Naive B cell (primary cell): ENCODE measurements at places on chromosomes 1 and 21.

- H3K4me3 ChIP-seq: no peak overlapping the region
- no peaks in the 10 kb centered on the region for H3K27me3 ChIP-seq
- peaks cover 13% of the 10 kb centered on the region for H3K4me1 ChIP-seq
- no peak overlapping the region for H3K27ac ChIP-seq
Observed at GRCh38 chr1:42765269-42765668, 1.6 kb downstream of the P3H1 start.

GRCh38 chr1:107687849-107688753, 276.9 kb downstream of the VAV3 start:
- peaks cover 7% of the 10 kb centered on the region for H3K36me3 ChIP-seq
- H3K4me3 ChIP-seq: no peak overlapping the region
- H3K27ac ChIP-seq: no peak overlapping the region
- no peaks in the 10 kb centered on the region for H3K27me3 ChIP-seq
- peaks cover 6% of the 10 kb centered on the region for H3K4me1 ChIP-seq

DNA sequence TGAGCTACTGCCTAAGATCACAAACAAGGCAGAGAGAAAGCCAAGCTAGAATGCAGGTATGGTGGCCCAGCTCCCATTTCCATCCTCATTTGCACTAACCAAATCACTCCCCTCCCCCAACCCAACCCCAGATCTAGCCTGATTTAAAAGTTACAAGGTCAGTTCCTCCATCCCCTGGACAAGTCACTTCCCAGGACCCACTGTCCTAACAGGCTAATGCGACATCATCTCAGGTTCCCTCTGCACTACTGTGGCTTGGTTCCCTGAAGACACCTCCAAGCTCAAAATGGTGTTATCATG, 2.4 kb downstream of the F11R start:
- no peaks in the 10 kb centered on the region for H3K27me3 ChIP-seq
- DNase-seq: no peak
- H3K27ac ChIP-seq: no peak overlapping the region

DNA sequence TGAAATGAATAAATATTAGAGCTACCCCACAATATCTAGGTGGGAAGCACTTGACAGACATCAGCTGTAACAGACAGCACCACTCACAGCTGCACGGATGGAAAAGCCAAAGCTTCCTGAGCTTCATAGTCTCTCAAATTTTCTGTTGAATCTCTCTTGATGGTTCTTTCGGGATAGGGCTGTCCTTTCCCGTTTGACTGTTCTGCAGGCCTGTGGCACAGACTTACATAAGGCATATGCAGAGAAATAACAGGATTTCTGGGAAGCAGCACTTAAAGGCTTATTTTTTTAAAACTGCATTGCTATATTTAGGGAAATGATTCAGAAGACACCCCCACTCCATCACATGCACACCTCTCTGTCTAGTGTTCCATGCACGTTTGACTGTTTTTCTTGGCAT, 77.5 kb downstream of the ZNF648 start:
- no peak overlapping the region for H3K27ac ChIP-seq
- peaks cover 17% of the 10 kb centered on the region for H3K27me3 ChIP-seq
- H3K4me1 ChIP-seq: no peaks in the 10 kb centered on the region
- H3K36me3 ChIP-seq: no peaks in the 10 kb centered on the region

DNA sequence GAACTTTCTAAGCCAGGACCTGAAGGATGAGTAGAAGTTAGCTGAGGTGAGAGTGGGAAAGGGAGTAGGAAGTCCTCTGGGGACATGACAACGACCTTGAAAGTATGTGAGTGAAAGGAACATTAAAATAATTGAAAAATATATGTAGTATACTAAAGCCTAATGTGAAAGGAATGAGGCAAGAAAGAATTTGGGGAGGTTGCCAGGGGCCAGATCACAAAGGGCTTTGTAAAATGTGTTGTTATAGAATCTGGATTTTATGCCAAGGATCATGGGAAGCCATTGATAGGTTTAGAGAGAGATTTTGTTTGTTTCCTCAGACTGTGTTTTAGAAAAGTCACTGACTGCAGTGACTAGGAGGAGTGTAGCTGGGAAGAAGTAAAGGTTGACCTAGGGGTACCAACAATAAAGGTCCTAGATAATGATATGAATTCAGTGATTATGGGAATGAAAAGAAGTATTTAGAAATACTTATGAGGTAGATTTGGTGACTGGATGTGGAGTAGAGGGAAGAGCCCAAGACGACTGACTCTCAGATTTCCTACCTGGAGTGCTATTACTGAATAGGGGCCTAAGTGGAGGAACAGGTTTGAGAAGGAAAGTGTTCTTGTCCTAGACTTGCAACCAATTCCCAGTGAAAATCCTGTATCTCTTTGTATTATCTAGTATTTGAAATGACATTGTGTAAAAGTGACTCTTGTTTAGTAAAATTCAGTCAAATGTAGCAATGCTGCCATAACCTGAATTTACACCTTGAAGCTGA, 179.8 kb downstream of the PHTF1 start:
- H3K4me3 ChIP-seq: no peak overlapping the region
- no peak for DNase-seq
- H3K27me3 ChIP-seq: peaks cover 12% of the 10 kb centered on the region
- H3K36me3 ChIP-seq: no peaks in the 10 kb centered on the region
- H3K4me1 ChIP-seq: no peaks in the 10 kb centered on the region
- peak overlapping the region; percentile 2 for H3K27ac ChIP-seq

DNA sequence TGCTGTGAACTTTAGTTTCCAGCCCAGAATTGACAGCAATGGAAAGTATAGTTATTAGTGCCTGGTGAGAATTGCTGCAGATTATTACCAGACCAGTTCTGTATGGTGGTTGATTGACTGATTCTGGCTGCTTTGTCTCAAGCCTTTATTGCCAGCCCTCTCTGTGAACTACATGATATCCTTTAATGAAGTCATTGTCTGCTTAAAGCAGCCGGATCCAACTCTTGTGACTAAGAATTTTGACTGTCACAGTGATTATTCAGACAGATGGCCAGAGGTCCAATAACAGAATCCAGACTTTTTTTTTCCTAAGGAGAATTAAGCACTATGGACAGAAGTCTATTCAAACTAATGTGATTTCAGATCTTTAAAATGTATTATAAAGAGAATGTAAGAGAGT, 1548.6 kb upstream of the B3GALT2 start:
- H3K27me3 ChIP-seq: no peaks in the 10 kb centered on the region
- H3K36me3 ChIP-seq: no peaks in the 10 kb centered on the region
- H3K4me1 ChIP-seq: peaks cover under 1% of the 10 kb centered on the region
- H3K4me3 ChIP-seq: no peak overlapping the region

- H3K4me3 ChIP-seq: peak overlapping the region; percentile 95
- DNase-seq: no peak
- H3K36me3 ChIP-seq: no peaks in the 10 kb centered on the region
- H3K27me3 ChIP-seq: no peaks in the 10 kb centered on the region
- H3K27ac ChIP-seq: peak overlapping the region; percentile 82
Observed at GRCh38 chr1:25245809-25246599, 1.2 kb downstream of the RSRP1 start.

DNA sequence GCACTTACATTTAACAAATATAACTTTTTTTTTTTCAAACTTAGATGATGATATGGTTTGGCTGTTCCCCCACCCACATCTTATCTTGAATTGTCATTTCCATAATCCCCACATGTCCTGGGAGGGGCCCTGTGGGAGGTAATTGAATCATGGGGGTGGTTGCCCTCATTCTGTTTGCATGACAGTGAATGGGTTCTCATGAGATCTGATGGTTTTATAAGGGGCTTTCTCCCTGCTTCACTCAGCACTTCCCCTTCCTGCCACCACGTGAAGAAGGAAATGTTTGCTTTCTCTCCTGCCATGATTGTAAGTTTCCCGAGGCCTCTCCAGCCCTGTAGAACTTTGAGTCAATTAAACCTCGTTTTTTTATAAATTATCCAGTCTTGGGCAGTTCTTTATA, 432.6 kb downstream of the AMY1C start:
- no peaks in the 10 kb centered on the region for H3K36me3 ChIP-seq
- H3K27me3 ChIP-seq: no peaks in the 10 kb centered on the region
- DNase-seq: no peak
- H3K4me1 ChIP-seq: no peaks in the 10 kb centered on the region

DNA sequence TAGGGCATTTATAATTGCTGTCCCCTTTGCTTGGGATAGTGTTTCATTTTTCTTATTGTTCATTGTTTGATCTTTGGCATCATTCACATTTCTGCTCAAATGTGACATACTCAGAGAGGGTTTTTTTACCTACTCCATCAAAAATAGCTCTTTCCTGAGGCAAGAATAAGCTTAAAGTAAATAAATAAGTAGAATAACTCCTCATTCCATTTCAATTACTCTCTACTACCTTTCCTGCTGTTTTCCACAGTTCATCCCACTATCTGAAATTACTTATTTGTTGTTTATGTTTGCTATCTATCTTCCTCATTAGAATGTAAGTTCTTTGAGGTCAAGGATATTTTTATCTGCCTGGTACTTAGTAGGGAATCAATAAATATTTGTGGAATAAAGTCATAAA, 119.9 kb downstream of the LRRC40 start:
- H3K36me3 ChIP-seq: no peaks in the 10 kb centered on the region
- H3K27ac ChIP-seq: no peak overlapping the region
- no peak for DNase-seq
- peaks cover 6% of the 10 kb centered on the region for H3K4me1 ChIP-seq
- no peak overlapping the region for H3K4me3 ChIP-seq
- H3K27me3 ChIP-seq: no peaks in the 10 kb centered on the region

GRCh38 chr1:193404236-193404635, 217.8 kb upstream of the B3GALT2 start:
- no peaks in the 10 kb centered on the region for H3K27me3 ChIP-seq
- peaks cover 12% of the 10 kb centered on the region for H3K4me1 ChIP-seq
- no peak overlapping the region for H3K27ac ChIP-seq
- no peaks in the 10 kb centered on the region for H3K36me3 ChIP-seq

GRCh38 chr1:19390166-19390850, 78.2 kb downstream of the SLC66A1 start:
- no peaks in the 10 kb centered on the region for H3K36me3 ChIP-seq
- H3K27me3 ChIP-seq: no peaks in the 10 kb centered on the region
- peaks cover 79% of the 10 kb centered on the region for H3K4me1 ChIP-seq
- no peak for DNase-seq
- H3K27ac ChIP-seq: peak overlapping the region; percentile 82

DNA sequence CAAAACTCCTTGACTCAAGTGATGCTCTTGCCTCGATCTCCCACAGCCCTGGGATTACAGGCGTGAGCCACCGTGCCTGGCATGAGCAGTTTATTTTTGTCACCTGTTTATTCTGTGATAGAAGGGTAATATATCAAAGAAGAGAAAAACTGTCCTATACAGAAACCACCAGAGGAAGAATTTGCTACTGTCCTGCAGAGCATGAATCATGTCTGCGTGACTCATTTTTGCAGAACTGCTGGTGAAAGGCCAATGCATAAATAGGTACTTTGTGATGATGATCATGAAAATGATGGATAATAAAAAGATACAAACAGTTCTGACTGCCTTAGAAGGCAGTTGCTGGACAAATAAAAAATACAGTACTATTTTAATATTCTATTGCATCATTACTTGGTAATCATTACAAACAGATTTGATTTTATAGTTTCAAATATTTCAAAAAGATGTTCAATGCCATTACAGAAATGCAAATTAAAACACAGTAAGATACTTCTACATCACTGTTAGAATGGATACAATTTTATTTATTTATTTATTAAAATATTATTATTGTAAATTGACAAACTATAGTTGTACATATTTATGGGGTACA, 26.5 kb downstream of the RIPPLY3 start:
- no peaks in the 10 kb centered on the region for H3K27me3 ChIP-seq
- no peaks in the 10 kb centered on the region for H3K36me3 ChIP-seq
- H3K4me1 ChIP-seq: no peaks in the 10 kb centered on the region
- no peak overlapping the region for H3K4me3 ChIP-seq

- H3K36me3 ChIP-seq: no peaks in the 10 kb centered on the region
- H3K4me1 ChIP-seq: peaks cover 4% of the 10 kb centered on the region
- no peak overlapping the region for H3K27ac ChIP-seq
- H3K27me3 ChIP-seq: peaks cover 14% of the 10 kb centered on the region
- H3K4me3 ChIP-seq: no peak overlapping the region
- no peak for DNase-seq
Observed at GRCh38 chr1:226603022-226603857, 54.7 kb downstream of the STUM start.

- DNase-seq: no peak
- no peaks in the 10 kb centered on the region for H3K27me3 ChIP-seq
- H3K4me1 ChIP-seq: no peaks in the 10 kb centered on the region
- no peak overlapping the region for H3K4me3 ChIP-seq
- H3K27ac ChIP-seq: no peak overlapping the region
Observed at GRCh38 chr1:81607086-81607485, 193.6 kb upstream of the ADGRL2 start.

DNA sequence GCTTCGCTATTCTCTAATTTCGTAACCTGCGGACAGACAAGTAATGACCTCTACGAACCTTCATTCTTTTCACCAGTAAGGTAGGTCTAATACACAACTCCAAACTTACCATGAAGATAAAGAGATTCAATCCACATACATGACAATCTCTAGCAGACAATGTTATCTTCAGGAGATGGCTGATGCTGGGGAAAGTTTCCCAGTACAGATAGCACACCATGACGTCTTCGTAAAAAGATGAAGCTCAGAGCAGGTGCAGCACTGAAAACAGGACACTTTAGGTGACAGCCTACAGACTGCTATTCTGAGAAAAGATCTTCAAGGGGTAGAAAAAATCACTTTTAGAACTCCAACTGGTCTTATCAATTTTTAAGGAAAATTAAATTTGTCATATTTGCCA, 41.3 kb downstream of the ZNF281 start:
- H3K4me3 ChIP-seq: no peak overlapping the region
- peaks cover 19% of the 10 kb centered on the region for H3K36me3 ChIP-seq
- peaks cover 8% of the 10 kb centered on the region for H3K4me1 ChIP-seq
- no peak for DNase-seq
- H3K27me3 ChIP-seq: no peaks in the 10 kb centered on the region

DNA sequence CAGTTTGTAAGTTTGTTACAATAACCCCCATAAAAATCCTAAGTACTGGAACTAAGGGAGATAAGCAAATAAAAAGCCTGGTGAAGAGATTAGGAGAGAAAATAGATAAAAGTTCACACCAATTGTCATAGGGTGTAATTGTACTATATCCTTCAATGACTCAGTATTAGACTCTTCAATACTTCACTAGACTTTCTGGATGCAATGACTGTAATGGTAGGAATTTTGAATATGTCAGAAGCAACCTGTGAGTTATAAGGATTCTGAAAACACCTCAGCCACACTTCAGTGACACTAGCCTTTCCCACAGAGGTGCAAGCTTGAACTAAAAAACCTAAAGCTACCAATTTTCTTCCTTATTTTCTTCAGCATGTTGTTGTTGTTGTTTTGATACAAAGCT, 147.9 kb downstream of the PTGER3 start:
- H3K4me3 ChIP-seq: no peak overlapping the region
- no peaks in the 10 kb centered on the region for H3K36me3 ChIP-seq
- no peak for DNase-seq
- H3K27ac ChIP-seq: no peak overlapping the region
- no peaks in the 10 kb centered on the region for H3K4me1 ChIP-seq
- peaks cover 4% of the 10 kb centered on the region for H3K27me3 ChIP-seq
